RWPE2 (cell line): ENCODE measurements at places on chromosomes 5 and 9.
A peak's percentile ranks its signal among the peaks of the same experiment; 100 is the strongest.

GRCh38 chr5:68217528-68217927, 2.0 kb downstream of the PIK3R1 start:
- DNase-seq, result no peak

DNA sequence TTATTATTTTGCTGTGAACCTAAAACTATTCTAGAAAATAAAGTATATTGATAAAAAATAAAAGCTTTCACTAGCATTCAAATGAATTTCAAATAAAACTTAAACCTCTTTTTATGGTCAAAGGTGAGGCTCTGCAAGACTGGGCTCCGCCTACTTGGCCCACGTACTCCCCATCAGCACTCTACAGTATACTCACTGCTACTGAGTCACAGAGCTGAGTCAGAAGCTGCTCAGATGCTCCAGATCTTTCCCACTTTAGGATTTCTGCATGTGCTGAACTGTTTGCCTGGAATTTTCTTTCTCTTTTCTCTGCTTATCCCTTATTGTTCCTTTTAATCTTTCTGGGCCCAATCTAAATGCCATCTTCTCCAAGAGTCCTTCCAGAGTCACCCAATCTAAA, 331.9 kb upstream of the CCNG1 start:
- peak; percentile 70 for DNase-seq

DNA sequence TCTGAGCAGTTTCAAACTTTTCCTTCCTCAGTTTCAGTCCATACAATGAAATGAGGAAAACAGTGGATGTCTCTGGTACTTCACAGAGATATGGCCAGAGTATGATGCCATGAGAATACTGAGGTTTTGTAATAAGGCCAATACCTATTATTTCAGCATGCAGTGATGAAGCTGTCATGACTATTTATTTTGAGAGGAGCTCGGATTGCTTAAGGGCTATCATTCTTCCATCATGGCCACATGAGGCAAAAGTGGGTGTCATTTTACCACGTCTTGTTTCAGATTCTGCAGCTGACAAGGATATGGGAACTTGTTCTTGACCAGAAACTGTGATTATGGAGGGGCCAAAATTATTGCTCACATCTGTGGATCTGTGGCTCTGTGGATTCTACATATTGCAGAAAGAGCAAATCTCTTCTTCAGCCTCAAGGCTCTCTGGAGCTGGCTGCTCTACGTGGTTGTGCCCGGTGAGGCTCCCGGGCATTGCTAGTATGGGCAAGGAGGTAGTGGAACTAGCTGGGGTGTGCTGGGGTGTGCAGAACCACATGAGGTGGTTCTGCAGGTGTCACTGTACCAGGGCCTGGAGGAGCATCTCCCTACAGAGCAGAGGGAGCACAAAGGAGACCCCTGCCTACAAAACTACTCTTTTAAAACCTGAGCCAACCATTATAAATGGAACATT, 180.3 kb downstream of the SEMA6A start:
- DNase-seq, result no peak

GRCh38 chr9:26813247-26813646, 79.4 kb downstream of the CAAP1 start:
- DNase-seq, result no peak

GRCh38 chr5:115977988-115978387, 15.7 kb downstream of the LVRN start:
- no peak for DNase-seq

DNA sequence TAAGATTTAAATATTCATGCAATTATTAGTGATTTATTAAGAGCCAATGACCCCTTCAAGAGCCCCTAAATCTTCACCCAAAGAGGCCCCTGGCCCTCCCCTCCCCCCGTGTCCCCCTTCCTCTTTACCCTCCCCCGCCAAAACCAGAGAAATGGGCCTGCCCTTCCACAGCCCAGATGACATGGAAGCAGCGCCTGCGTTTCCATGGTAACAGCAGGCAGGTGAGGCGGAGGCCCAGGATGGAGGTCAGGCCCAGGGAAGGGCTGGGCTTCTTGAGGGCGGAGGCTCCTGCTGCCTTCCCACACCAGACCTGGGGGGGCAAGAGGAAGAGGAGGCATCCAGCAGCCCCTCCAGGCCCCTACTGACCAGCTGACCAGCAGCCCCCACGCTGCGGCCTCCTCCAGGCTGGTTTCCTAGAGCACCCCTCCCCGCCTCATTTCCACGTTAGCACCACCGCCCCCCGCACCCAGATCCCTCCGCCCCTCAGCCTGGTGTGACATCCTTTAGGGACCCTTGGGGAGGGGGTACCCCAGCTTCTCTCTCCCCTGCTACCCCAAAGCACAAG, 37.4 kb downstream of the UNC5A start:
- DNase-seq, result no peak

GRCh38 chr5:9125852-9126251, 420.0 kb downstream of the SEMA5A start:
- DNase-seq, result no peak

GRCh38 chr5:31329715-31330114, 136.2 kb downstream of the CDH6 start:
- DNase-seq, result no peak

GRCh38 chr5:146620031-146620668, 104.2 kb upstream of the GPR151 start:
- DNase-seq, result no peak

- DNase-seq, result no peak
These were observed 6.4 kb downstream of the HNRNPAB start for GRCh38 chr5:178210686-178211085.

- no peak for DNase-seq
These were observed 154.9 kb downstream of the TENT4A start for GRCh38 chr5:6868171-6868570.

DNA sequence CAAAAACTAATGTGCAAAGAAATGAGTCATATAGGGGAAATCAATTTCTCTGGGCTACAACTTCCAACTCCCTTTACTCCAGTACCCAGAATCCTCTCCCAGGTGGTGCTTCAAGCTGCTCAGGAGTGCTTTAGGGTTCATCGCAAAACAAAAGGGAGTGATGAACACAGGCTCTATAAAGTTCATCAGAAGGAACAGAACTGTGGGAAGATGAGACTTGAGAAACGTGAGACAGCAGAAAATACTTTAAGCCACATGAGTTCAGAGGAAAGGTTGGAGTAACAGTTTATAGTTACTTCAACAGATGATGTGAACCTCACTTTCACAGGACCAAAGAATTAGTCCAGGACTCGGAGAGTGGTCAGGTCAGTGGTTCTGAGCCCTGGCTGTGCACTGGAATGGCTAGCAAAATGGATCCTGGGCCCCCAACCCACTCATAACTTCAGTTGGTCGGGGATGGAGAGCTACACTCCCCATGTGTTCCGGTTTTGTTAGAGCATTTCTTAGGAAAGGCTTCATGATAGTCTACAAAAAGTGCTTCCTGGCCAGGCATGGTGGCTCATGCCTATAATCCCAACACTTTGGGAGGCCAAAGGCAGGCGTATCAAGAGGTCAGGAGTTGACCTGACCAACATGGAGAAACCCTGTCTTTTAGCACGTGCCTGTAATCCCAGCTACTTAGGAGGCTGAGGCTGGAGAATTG, 4.3 kb downstream of the RPL12 start:
- DNase-seq, result no peak

DNA sequence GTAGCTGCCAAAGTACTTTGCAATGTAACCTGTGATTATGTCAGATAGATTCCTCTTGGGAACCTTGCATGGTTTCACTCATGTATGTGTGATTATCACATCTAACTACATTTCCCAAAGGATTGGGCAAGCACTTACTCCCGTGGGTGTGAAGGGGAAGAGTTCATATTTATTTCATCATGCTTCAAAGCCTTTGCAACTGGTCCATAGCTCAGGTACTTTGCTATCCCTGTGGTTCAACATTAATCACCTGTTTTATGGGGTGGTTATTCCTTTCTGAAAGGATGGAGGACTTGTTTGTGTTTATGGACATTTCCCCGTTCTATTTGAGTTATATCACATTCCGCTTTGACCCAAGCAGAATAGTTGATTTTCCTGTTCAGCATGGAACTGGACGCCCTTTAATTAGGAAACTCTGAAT, 13.6 kb upstream of the ERMP1 start:
- DNase-seq, result no peak

GRCh38 chr9:74172874-74173273, 324.3 kb upstream of the RORB start:
- DNase-seq, result no peak

- no peak for DNase-seq
These were observed 47.5 kb upstream of the RNF20 start for GRCh38 chr9:101485924-101486692.

GRCh38 chr5:12668564-12668963, 764.3 kb upstream of the CTNND2 start:
- DNase-seq, result no peak

GRCh38 chr9:78438211-78438610, 141.3 kb downstream of the PSAT1 start:
- DNase-seq, result no peak

DNA sequence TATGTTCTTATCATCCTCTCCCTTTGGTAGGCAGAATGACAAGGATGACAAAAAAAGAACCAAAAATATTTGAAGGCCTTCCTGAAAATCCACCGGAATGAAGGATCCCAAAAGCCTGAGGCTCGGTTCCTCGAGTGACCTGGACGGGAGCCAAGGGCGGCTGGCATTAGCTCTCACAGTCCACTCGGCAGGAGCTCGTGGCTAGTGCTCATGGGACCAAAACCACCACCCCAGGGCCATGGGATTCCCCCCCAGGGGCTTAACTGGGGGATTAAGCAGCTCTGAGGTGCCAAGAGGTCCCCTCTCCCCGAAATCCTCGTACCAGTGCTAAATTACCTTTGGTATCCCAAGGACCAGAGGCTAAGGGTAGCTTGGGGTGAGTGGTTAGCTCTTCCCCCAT, 586 bp upstream of the PDZD2 start:
- DNase-seq, result no peak

- no peak for DNase-seq
These were observed 30.6 kb upstream of the IL33 start for GRCh38 chr9:6184749-6185645.

- DNase-seq, result peak; percentile 92
These were observed 1.7 kb upstream of the HBEGF start for GRCh38 chr5:140348104-140348503.

- no peak for DNase-seq
These were observed 295.5 kb downstream of the ZSWIM6 start for GRCh38 chr5:61627531-61627930.

GRCh38 chr5:37326536-37326935, 44.4 kb downstream of the NUP155 start:
- DNase-seq, result no peak

DNA sequence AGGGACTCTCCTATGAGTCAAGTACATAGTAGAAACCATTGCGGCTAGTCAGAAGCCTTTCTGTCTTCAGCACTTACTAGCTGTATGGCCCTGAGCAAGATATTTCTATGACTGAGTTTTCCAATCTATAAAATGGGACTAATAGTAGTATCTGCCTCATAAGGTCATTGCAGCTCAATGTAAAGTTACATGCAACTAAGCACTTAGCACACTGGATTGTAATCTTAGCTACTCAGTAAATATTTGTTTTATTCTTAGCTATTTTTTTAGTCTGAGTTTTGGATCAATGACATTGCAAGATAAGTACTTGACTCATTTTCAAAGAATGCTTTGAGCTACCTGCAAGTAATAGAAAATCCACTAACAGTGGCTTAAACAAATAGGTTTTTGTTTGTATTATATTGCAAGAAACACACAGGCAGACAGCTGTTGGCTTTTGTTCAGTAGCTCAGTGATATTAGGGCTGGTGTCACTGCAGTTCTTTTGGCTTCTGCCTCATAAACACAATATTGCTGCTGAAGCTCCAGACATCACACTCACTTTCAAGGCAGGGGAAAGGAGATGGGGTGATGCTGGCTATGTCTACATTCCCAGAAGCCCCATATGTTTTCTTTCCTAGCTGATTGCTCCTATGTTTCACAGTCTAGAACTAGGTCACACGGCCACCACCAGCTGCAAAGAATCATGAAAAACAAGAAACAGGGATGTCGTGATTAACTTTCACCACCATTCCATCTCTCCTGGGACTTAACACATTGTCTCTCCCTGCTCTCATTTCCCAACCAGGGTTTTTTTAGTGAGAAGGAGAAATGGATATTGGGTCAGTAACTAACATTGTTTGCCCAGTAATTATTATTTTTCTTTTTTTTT, 26.9 kb upstream of the FAT2 start:
- no peak for DNase-seq

DNA sequence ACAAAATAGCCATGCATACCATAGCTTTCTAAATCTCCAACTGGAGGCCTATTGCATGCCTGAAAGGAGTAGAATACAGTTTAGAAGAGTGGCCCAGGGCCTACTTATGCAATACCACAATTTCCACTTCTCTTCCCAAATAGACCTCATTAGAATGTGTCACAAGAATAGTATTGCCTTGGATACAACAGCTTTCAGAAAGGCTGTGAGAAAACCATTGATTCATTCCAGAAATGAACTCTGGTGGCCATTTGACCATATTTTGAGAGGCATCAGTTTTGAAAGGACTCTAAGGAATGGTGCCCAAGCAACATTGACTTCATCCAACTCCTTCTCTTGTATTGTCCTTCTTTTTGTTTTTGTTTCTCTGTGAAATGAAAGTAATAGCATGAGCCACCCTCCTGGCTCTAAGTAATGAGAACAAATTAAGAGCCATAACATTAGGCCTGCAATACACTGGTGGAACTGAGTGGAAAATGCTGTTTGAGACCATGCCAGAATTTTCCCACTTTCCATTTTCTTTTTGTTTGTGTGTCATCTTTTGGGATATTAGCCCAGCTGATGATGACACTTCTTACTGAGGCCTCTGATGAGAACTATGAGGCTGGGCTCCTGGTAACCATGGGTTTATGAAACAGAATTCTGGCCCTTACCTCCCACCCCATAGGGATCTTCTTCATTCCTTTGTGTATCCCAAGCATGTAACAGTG, 90.2 kb downstream of the TMEM174 start:
- DNase-seq, result no peak

- DNase-seq, result no peak
These were observed 9.4 kb downstream of the FSTL4 start for GRCh38 chr5:133602835-133603380.

- DNase-seq, result no peak
These were observed 120.1 kb upstream of the LPAR1 start for GRCh38 chr9:111158363-111158762.

GRCh38 chr9:96665789-96666188, 10.7 kb upstream of the PRXL2C start:
- no peak for DNase-seq

DNA sequence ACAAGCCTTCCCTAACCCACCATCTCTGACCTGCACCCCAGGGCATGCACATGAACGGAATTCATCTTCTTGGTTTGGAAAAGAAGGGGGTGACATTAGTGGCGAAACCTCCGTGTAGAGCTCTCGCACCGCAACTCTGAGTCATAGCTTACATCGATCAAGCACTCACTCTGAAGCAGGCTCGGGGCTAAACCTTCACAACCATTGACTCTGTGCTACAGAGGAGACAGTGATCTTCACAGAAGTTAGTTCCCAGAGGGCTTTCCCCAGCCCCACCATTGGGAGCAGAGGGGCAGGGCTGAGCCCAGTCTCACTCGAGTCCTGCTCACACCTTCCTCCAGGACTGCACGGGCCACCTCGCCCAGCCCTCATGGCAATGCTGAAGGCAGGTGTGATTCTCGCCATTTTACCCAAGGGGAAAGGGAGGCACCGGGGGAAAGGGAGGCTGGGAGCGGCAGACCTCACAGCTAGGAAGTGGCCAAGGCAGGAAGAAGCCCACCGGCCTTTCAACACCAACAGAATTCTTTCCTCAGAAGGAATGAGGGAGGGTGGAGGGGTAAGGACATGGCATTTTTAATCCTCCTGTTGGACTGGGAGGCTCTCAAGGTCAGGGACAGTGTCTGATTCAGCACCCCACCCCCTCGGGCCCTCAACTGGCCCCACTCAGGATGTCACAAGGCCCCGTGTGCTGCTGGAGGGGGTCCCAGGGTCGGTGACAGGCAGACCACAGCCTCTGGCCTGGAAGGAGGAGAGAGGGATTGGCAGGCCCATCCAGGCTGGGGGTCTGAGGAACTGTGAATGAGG, 25.9 kb upstream of the IL17B start:
- DNase-seq, result no peak
